Osteocyte (in vitro differentiated cells): ENCODE measurements at places on chromosomes 2 and 18. TPM values are rescaled to one million over a fixed set of nuclear protein-coding genes. Genes with fewer than 3 reads are reported as not detected.

The TACR1 gene
- total RNA-seq = not detected in 2 replicates

The SERPINB13 gene
- not detected in 2 replicates for total RNA-seq

The CNTNAP5 gene
- not detected in 2 replicates for total RNA-seq

DNA sequence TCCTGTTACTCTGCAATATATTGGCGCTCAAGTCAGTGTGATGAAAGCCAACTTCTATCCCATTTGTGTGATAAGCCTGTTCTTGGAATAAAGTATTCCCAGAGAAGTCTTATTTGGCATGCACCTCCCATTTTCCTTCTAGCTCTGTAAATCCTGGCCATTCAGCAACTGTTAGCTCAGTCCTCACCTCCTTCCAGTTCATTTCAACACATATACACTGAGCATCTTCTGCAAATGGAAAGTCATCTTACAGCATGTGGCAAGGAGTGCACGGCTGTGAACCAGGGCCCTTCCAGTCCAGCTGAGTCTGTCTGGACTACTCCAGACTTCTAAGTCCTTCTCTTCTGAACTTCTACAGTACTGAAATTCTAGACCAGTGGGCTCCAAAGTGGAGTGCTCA is 53.1 kb downstream of the SPATS2L start:
- no peak overlapping the region for H3K4me3 ChIP-seq
- H3K4me1 ChIP-seq = peaks cover 66% of the 10 kb centered on the region
- peak overlapping the region; percentile 81 for H3K27ac ChIP-seq
- DNase-seq = no peak
- peaks cover 7% of the 10 kb centered on the region for H3K36me3 ChIP-seq

GRCh38 chr2:22485486-22485885 is 899.5 kb upstream of the KLHL29 start:
- H3K36me3 ChIP-seq = no peaks in the 10 kb centered on the region
- H3K27ac ChIP-seq = no peak overlapping the region
- no peaks in the 10 kb centered on the region for H3K27me3 ChIP-seq
- DNase-seq = no peak
- no peaks in the 10 kb centered on the region for H3K4me1 ChIP-seq

GRCh38 chr2:119721462-119721861 is 38.3 kb upstream of the PTPN4 start:
- no peak overlapping the region for H3K27ac ChIP-seq
- DNase-seq = no peak
- H3K36me3 ChIP-seq = no peaks in the 10 kb centered on the region
- no peak overlapping the region for H3K4me3 ChIP-seq
- peaks cover 15% of the 10 kb centered on the region for H3K27me3 ChIP-seq
